ENCODE measurements at places on chromosomes 11 and 22. TPM values are rescaled to one million over a fixed set of nuclear protein-coding genes. Genes with fewer than 3 reads are reported as not detected.

CABP4 gene
- 0.90 TPM for polyA plus RNA-seq

CWF19L2 gene
- polyA plus RNA-seq = 10.8 TPM

PRRG4 gene
- 9.3 TPM for polyA plus RNA-seq

IL17REL gene
- 0.31 TPM for polyA plus RNA-seq

SCO2 gene
- polyA plus RNA-seq = 1.8 TPM

CDCA5 gene
- polyA plus RNA-seq = 11.3 TPM

- no peak overlapping the region for H3K4me3 ChIP-seq
- no peak overlapping the region for H3K27ac ChIP-seq
- peaks cover 6% of the 10 kb centered on the region for H3K4me1 ChIP-seq
- DNase-seq = no peak
Observed at GRCh38 chr11:70220920-70221319, 17.8 kb downstream of the FADD start.

DNA sequence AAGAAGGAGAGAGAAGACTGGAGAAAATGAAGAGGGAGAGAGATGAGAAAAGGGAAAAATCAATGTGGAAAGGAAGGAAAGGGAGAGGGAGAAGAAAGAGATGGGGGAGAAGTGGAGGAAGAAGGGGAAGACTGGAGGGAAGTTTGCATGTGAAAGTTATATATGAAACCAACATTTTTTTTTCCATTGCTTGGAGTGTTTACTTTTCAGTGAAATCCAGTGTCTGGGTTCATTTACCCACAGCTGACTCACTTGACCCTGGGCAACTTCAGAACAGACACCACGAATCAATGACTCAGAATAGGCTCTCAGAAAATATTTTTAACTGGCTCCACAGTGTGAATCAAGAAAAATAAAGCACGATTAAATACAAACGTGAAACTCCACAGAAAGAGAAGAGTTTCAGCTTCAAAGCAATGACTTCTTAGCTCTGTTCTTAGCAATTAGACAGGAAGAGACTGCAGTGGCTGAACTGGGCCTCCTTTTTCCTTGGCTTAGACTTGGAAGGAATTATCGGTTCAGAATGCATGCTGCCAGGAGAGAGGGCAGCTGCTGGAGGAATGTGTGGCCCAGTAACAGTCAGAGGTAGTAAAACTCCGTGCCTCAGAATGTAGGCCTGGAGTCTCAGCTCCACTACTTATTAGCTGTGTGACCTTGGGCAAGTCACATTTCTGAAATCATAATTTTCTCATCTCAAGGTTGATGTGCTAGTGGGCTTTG is 237.5 kb downstream of the MIAT start:
- no peak overlapping the region for H3K27ac ChIP-seq
- DNase-seq = peak; percentile 37
- H3K27me3 ChIP-seq = no peaks in the 10 kb centered on the region
- H3K36me3 ChIP-seq = no peaks in the 10 kb centered on the region

- no peak overlapping the region for H3K4me3 ChIP-seq
- H3K27ac ChIP-seq = no peak overlapping the region
- H3K4me1 ChIP-seq = peaks cover 26% of the 10 kb centered on the region
- no peaks in the 10 kb centered on the region for H3K36me3 ChIP-seq
- no peaks in the 10 kb centered on the region for H3K27me3 ChIP-seq
Observed at GRCh38 chr11:65060913-65061408, 2.6 kb upstream of the NAALADL1 start.

DNA sequence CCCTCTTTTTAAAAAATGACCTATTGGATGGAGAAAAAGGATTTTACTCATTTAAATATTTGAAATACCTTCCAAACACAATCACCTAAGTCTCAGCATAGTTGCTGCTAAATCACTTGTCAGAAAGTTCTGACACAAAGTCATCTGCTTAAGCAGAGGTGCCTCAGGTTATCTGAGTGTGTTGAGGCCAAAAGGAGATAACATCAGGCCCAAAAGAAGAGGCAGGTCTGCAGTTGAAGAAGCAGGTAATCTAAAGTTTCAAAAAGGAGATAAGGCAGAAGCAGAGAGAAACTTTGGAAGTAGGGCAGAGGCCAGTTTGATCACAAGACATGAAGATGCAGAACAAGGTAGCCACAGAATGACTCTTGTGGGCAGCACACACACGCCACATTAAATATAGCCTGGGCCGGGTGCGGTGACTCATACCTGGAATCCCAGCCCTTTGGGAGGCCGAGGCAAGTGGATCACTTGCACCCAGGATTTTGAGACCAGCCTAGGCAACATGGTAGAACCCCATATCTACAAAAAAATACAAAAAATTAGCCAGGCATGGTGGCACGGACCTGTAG is 175.7 kb upstream of the API5 start:
- no peaks in the 10 kb centered on the region for H3K4me1 ChIP-seq
- no peak overlapping the region for H3K27ac ChIP-seq
- DNase-seq = no peak
- H3K4me3 ChIP-seq = no peak overlapping the region

DNA sequence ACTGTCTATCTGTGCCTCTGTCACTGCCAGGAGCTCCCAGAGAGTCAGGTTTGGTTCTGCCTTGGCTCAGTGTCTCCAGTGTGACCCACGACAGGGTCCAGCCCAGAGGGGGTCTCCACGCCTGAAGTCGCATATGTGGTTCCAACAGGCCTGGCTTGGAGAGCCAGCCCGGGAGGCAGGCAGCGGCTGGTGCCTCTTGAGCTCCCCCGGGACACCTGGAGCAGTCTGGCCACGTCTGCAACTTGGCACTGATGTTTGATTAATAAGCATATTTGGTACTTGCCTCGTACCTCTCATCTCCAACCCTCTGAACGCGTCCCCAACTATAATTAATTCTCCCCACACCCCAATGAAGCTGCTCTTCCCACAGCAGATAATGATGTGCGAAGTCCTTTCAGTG is 31.7 kb upstream of the SHISAL1 start:
- H3K27me3 ChIP-seq = peaks cover 6% of the 10 kb centered on the region
- H3K27ac ChIP-seq = no peak overlapping the region
- no peaks in the 10 kb centered on the region for H3K36me3 ChIP-seq
- H3K4me3 ChIP-seq = no peak overlapping the region

GRCh38 chr22:20449819-20450550 is 12.4 kb upstream of the SCARF2 start:
- H3K4me1 ChIP-seq = no peaks in the 10 kb centered on the region
- H3K27ac ChIP-seq = no peak overlapping the region
- no peak overlapping the region for H3K4me3 ChIP-seq
- DNase-seq = no peak

GRCh38 chr11:29159552-29160465 is 857.0 kb downstream of the KCNA4 start:
- H3K27me3 ChIP-seq = no peaks in the 10 kb centered on the region
- H3K4me3 ChIP-seq = no peak overlapping the region
- no peaks in the 10 kb centered on the region for H3K4me1 ChIP-seq

DNA sequence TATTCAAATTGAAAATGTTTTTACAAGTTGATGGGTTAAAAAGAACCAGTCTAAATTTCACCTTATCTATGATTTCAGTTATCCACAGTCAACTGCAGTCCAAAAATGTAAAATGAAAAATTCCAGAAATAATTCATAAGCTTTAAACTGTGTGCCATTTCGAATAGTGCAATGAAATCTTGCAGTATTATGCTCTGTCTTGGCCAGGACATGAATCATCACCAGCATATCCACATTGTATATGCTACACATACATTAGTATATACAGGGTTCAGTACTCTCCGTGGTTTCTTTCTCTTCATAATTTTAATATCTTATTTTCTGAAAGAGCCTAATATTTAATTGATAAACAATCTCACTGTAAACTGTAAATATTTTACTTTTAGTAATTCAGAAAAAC is 45.9 kb downstream of the ARHGAP32 start:
- no peak overlapping the region for H3K27ac ChIP-seq
- DNase-seq = no peak
- H3K4me1 ChIP-seq = peaks cover 6% of the 10 kb centered on the region
- no peaks in the 10 kb centered on the region for H3K36me3 ChIP-seq

DNA sequence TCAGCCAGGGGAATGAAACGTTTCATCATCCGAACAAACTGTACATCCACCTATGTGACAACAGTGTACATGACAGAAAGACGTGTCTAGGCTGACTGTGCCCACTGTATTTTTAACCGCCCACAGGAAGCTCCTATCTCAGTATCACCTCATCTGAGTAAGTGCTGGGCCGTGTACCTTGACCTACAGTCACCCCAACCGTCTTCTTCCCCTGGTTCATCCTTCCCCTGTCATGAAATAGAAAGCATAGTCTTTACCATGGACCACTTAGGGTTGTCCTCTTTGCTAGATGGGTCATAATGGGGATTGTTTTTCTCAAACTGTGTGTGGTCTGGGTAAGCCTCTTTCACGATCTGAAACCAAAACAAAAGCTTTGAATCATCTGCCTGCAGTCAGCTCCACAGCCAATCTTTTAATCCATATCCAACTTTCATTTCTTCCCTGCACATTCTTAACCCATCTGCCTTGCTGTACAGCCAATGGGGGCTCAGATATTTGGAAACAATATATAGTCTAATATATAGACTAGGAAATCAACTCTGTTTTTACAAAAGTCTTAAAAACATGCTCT is 4.2 kb downstream of the THYN1 start:
- DNase-seq = no peak
- no peaks in the 10 kb centered on the region for H3K27me3 ChIP-seq
- H3K4me1 ChIP-seq = peaks cover 9% of the 10 kb centered on the region

Data from large intestine (tissue), 12 donors.